ENCODE measurements at places on chromosomes 7 and 10.

GRCh38 chr10:14925268-14925667, 28.6 kb downstream of the DCLRE1C start:
- H3K36me3 ChIP-seq = peaks cover 13% of the 10 kb centered on the region
- DNase-seq = no peak
- H3K4me3 ChIP-seq = no peak overlapping the region
- no peak overlapping the region for H3K27ac ChIP-seq
- H3K4me1 ChIP-seq = no peaks in the 10 kb centered on the region

- H3K27ac ChIP-seq = no peak overlapping the region
- peak; percentile 10 for DNase-seq
- no peaks in the 10 kb centered on the region for H3K36me3 ChIP-seq
Measured at GRCh38 chr7:79781716-79782115, 328.2 kb upstream of the MAGI2 start.

- H3K4me1 ChIP-seq = no peaks in the 10 kb centered on the region
- H3K27ac ChIP-seq = no peak overlapping the region
- H3K4me3 ChIP-seq = no peak overlapping the region
- H3K36me3 ChIP-seq = no peaks in the 10 kb centered on the region
- no peaks in the 10 kb centered on the region for H3K27me3 ChIP-seq
- DNase-seq = no peak
Measured at GRCh38 chr10:76114581-76115001, 683.2 kb downstream of the LRMDA start.

- no peak overlapping the region for H3K4me3 ChIP-seq
- no peak overlapping the region for H3K27ac ChIP-seq
- no peak for DNase-seq
- no peaks in the 10 kb centered on the region for H3K4me1 ChIP-seq
Measured at GRCh38 chr10:125368146-125368545, 207.8 kb upstream of the CTBP2 start.

DNA sequence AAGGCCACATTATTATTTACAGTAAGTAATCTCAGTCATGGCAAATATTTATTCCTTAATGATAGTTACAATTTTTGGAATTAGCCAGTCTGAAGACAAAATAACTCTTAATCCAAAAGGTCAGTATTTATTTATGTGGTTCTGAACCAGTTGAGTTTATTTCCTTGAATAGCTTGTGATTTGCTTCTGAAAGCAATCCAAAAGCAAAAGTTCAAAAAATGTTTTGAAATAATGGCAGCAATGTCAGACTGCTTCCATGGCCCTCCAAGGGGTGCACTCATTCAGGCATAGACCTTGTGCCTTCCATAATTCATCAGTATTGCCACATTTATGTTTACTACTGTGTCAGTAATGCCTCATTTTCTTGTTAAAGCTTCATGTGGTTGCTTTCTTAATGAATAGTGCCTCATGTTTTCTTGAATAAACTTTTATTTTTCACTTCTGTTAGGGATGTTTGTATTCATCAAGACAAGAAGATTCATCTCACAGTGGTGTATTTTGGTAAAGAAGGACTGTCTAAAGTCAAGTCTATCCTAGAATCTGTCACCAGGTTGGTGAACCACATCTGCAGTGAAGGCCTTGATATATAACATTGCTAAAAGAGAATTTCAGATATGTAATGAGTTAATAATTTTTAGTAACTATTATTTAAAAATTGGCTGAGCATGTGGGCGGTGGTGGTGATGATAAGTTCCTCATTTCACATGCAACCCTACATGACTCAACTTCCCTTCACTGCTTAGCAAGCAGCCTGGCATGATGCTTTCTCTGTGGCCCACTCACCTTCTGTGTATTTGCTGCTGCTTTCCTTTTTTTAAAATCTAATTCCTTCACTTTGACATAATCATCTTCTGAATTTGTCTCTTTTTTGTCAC, 22.0 kb downstream of the CSGALNACT2 start:
- peaks cover 15% of the 10 kb centered on the region for H3K4me1 ChIP-seq
- peaks cover 8% of the 10 kb centered on the region for H3K36me3 ChIP-seq
- peak; percentile 51 for DNase-seq
- H3K4me3 ChIP-seq = no peak overlapping the region
- H3K27me3 ChIP-seq = no peaks in the 10 kb centered on the region

GRCh38 chr10:63166742-63167258, 33.7 kb downstream of the NRBF2 start:
- peaks cover 10% of the 10 kb centered on the region for H3K36me3 ChIP-seq
- H3K27ac ChIP-seq = no peak overlapping the region
- no peaks in the 10 kb centered on the region for H3K27me3 ChIP-seq
- peak; percentile 84 for DNase-seq
- H3K4me3 ChIP-seq = no peak overlapping the region

DNA sequence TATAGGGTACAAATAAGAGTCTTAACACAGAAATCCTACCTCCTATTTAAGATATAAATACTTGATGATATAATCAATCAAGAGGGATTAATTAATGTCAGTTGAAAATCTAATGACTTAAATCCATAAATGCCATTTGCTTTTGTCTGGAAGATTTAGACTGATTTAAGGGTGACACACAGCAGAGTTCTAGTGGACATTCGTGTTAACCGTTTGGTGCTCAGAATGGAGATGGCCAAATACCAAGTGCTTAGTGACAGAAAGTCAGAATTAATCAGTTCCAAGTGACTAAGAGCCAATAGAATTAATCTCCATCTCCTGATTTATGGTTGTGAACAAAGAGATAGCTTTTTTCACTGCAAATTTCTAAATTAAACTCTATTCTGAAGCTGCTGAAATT, 36.2 kb downstream of the NAMPT start:
- no peak for DNase-seq
- H3K36me3 ChIP-seq = peaks cover 23% of the 10 kb centered on the region
- no peaks in the 10 kb centered on the region for H3K27me3 ChIP-seq
- no peaks in the 10 kb centered on the region for H3K4me1 ChIP-seq

DNA sequence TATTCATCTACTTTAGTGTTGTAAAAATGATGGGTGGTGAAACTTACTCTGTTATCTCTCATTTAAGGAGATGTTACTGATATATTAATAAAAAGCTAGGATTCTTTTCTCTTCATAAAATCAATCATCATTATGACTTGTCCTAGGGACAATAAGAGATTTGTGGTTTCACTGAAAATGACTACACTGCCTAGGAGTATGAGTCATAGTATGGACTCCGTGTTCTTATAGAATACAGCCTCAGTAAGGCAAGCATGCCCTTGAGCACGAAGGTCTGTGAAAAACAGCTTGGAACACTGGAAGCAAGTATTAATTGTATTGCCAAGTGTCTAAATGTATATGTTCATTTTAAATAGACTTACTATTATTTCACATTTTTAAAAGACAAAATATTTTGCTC, 749.2 kb upstream of the PCDH15 start:
- no peaks in the 10 kb centered on the region for H3K36me3 ChIP-seq
- no peaks in the 10 kb centered on the region for H3K4me1 ChIP-seq
- no peaks in the 10 kb centered on the region for H3K27me3 ChIP-seq

DNA sequence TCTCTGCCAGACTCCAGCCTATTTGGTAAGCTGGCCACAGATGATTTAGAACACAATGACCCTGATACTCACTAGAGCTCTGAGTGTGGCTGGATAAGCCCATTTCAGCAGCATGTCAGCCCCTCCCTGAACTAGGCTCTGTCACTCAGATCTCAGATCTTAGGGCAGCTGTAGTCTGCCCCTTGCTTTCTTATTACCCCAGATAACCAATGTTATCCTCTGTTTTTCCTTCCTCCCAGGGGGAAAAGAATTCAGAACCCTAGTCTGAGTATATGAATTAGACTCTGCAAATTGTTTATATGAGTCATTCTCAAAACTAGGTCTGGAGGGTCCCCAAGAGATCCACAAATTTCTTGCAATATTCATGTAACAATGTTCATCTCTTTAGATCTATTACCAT, 286.2 kb downstream of the KCNMA1 start:
- DNase-seq = no peak
- H3K27me3 ChIP-seq = no peaks in the 10 kb centered on the region
- peaks cover 11% of the 10 kb centered on the region for H3K4me1 ChIP-seq
- no peak overlapping the region for H3K4me3 ChIP-seq
- peak overlapping the region; percentile 11 for H3K27ac ChIP-seq

DNA sequence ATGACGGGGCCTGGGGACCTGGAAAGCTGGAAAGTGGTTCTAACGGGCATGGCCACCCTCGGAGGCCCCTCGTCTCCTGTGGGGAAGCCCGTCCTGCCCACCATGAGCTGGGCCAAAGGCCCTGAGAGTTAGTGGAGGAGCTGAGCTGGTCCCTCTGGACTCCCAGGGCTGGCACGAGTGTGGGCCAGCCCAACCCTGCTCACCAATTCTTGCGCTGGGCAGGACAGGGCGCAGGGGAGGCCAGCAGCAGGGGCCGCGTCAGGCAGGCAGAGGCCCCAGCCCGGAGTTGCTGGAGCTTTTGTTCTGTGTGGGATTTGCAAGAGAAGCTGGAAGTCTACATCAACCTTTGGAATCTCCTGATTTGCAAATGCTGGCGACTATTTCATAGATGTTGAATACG, 29.8 kb downstream of the UNCX start:
- H3K36me3 ChIP-seq = no peaks in the 10 kb centered on the region
- H3K27ac ChIP-seq = no peak overlapping the region
- H3K4me1 ChIP-seq = no peaks in the 10 kb centered on the region
- no peak for DNase-seq
- H3K27me3 ChIP-seq = no peaks in the 10 kb centered on the region

GRCh38 chr7:157766098-157766497, 429.3 kb downstream of the DNAJB6 start:
- no peaks in the 10 kb centered on the region for H3K36me3 ChIP-seq
- H3K4me1 ChIP-seq = no peaks in the 10 kb centered on the region
- H3K4me3 ChIP-seq = no peak overlapping the region
- no peak for DNase-seq

- no peak overlapping the region for H3K4me3 ChIP-seq
- no peak overlapping the region for H3K27ac ChIP-seq
- H3K36me3 ChIP-seq = no peaks in the 10 kb centered on the region
- H3K4me1 ChIP-seq = no peaks in the 10 kb centered on the region
Measured at GRCh38 chr10:132488231-132488821, 49.3 kb upstream of the INPP5A start.

GRCh38 chr10:119217401-119217800, 10.0 kb downstream of the GRK5 start:
- H3K4me3 ChIP-seq = no peak overlapping the region
- no peaks in the 10 kb centered on the region for H3K27me3 ChIP-seq
- DNase-seq = no peak

DNA sequence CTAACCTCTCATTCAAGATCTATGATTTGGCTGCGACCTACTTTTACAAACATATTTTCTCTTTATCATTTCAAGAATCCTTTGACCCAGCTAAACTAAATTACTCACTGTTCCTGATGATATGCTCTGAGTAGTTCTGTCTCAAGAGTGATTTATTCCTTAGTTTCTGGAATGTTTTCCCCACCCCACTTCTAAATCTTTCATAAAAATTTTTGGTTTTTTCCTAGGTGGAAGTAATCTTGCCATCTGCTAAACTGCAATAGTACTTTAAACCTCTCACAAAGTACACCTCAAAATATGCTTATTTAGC, 170.8 kb downstream of the DNAJC1 start:
- H3K4me3 ChIP-seq = no peak overlapping the region
- H3K36me3 ChIP-seq = no peaks in the 10 kb centered on the region
- no peak for DNase-seq
- no peaks in the 10 kb centered on the region for H3K4me1 ChIP-seq
- H3K27ac ChIP-seq = no peak overlapping the region
- H3K27me3 ChIP-seq = no peaks in the 10 kb centered on the region

DNA sequence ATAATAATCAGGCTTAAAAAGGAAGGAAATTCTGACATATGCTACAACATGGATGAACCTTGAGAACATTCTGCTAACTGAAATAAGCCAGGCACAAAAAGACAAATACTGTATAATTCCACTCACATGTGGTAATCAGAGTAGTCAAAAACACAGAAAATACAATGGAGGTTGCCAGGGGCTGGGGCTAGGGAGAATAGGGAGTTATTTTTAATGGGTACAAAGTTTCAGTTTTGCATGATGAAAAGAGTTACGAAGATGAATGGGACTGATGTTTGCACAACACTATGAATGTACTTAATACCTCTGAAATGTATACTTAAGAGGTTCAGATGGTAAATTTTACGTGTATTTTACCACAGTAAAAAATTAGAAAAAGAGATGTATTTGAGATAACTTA, 145.6 kb downstream of the DOCK4 start:
- H3K27ac ChIP-seq = no peak overlapping the region
- H3K4me1 ChIP-seq = peaks cover 9% of the 10 kb centered on the region
- DNase-seq = no peak
- no peaks in the 10 kb centered on the region for H3K27me3 ChIP-seq
- no peak overlapping the region for H3K4me3 ChIP-seq

DNA sequence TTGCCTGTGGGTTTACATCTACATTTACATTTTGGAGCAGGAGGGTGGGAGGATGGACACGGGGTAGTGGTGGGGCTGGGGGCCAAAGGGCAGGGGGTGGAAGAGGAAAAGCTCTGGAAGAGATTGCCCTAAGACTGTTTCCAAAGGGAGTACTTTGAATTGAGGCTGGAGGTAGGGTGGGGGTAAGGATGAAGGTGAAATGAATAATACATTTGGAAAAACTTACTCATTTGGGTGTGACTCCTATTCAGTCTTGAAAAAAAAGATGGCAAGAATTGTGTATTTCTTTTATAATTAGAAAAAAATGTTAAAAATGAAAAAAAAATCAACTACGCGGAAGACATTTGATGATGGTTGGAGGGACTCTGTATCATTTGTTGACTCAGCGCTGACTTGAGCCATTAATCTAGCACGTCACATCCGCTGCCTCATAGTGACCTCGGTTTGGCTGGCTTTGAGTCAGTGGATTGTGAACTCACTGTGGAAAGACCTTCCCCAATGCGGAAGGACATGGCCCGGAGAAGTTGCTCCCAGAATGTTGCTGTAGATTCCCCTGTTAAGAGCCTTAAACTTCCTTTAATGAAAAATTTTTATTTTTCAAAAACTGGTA, 2.8 kb downstream of the FAM180A start:
- H3K4me3 ChIP-seq = no peak overlapping the region
- H3K4me1 ChIP-seq = peaks cover 11% of the 10 kb centered on the region
- H3K36me3 ChIP-seq = no peaks in the 10 kb centered on the region
- peak; percentile 87 for DNase-seq
- H3K27me3 ChIP-seq = no peaks in the 10 kb centered on the region

DNA sequence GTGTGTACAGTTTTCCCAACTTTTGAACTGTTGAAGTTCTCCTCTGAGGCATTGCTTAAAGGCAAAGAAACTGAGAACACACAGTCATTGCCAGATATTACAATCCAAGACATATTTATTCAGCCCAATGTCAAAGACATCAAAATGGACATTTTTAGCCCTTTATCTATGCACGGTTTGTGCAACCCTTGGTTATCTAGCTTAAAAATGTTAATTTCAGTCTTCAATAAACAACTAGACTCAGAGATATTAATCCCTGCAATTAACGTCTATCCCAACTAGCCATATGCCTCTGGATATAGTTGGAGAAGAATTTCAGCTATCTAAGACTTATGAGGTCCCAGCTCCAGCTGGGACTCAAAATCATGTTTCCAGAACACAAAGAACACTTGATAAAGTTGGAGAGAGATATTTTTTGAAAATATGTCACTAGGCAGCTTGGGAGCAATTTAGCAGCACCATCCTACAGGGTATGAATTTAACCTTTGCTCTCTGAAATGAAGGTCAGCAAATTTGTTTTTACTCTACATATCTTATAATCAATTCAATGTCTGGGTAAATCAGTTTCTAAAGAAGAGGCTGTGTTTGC, 357.0 kb downstream of the RNLS start:
- no peaks in the 10 kb centered on the region for H3K36me3 ChIP-seq
- H3K4me3 ChIP-seq = no peak overlapping the region
- H3K27ac ChIP-seq = no peak overlapping the region
- DNase-seq = no peak
- H3K4me1 ChIP-seq = no peaks in the 10 kb centered on the region

- no peaks in the 10 kb centered on the region for H3K36me3 ChIP-seq
- peak overlapping the region; percentile 24 for H3K4me3 ChIP-seq
- H3K27me3 ChIP-seq = peaks cover 41% of the 10 kb centered on the region
- H3K4me1 ChIP-seq = peaks cover 34% of the 10 kb centered on the region
- H3K27ac ChIP-seq = no peak overlapping the region
Measured at GRCh38 chr10:93072713-93073538, 767 bp upstream of the CYP26A1 start.

All from endothelial cell of umbilical vein (primary cell).